ENCODE measurements at places on chromosomes 16 and 17.

DNA sequence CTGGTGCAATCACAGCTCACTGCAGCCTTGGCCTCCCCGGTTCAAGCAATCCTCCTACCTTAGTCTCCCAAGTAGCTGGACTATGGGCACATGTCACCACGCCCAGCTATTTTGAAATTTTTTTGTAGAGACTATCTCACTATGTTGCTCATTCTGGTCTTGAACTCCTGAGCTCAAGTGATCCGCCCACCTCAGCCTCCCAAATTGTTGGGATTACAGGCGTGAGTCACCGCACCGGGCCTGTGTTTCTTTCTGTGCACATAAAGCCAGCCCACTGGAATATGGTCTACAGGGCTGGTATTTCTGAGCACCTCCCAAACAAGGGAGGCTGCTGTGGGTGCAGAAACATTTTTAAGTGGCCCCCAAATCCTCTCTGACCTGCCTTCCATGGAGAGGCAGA, 8.4 kb downstream of the TMEM95 start:
- DNase-seq: no peak

- DNase-seq: no peak
Observed at GRCh38 chr17:29867643-29868181, 62.3 kb downstream of the SSH2 start.

GRCh38 chr17:73797594-73798110, 153.4 kb upstream of the SDK2 start:
- no peak for DNase-seq

GRCh38 chr17:73595479-73595878, 48.8 kb downstream of the SDK2 start:
- DNase-seq: no peak

- no peak for DNase-seq
Observed at GRCh38 chr17:56481659-56482058, 111.8 kb upstream of the NOG start.

DNA sequence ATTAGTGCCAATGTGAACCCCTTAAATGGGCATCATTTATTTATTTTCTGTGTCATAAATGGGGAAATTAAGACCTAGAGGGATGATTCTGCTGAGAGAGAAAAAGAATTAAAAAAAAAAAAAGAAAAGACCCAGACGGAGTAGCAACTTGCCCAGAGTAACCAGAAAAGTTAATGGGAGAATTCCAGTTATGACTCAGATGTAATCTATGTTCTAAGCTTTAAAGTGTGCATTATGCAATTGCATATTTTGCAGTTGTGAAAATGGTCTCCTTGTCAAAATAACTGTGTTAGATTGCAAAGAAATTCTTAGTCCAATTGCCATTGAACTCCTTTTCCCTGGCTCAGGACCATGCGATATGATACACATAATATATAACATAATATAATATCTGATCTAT, 38.6 kb upstream of the TBX2 start:
- no peak for DNase-seq

DNA sequence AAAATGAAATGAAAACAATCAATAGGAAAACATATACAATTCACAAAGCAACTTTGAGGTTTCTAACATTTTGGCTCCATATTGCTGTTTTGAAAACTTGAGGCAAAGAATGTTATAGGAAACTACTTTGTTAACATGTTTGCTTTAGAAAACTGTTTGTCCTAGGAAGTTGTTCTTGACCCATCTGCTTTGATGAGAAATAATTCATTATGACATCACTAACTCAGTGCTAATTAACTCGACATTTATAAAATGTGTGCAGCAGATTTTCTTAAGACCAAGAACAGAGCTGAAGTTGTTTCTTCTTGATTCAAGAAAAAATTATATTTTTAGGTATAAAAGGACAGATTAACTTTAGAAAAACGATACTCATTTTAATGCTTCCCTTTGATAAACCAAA, 94.7 kb downstream of the SOX9 start:
- DNase-seq: no peak

- DNase-seq: no peak
Observed at GRCh38 chr16:64206862-64207261, 915.0 kb downstream of the CDH11 start.

GRCh38 chr16:3971261-3971660, 90.7 kb upstream of the CREBBP start:
- DNase-seq: no peak

DNA sequence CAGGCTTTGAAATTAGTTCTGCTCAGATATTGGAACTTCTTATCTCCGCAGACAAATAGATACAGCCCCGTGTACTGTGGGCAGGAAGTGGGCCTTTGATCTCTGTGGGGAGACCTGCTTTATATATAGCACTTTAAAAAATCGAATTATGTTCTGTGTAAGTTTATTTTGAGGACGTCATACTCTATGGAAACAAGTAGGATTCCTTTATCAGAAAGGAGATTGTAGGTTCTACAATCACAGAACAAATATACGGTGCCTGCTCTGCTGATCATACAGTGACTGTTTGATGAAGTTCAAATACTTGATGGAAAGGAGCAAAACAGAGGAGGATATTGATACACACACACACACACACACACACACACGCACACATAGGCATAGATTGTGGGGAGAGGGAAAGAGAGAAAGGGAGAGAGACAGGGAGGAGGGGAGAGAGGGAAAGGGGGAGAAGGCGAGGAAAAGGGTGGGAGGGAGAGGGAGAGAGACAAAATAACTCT, 14.7 kb upstream of the TMEM220 start:
- peak; percentile 6 for DNase-seq

DNA sequence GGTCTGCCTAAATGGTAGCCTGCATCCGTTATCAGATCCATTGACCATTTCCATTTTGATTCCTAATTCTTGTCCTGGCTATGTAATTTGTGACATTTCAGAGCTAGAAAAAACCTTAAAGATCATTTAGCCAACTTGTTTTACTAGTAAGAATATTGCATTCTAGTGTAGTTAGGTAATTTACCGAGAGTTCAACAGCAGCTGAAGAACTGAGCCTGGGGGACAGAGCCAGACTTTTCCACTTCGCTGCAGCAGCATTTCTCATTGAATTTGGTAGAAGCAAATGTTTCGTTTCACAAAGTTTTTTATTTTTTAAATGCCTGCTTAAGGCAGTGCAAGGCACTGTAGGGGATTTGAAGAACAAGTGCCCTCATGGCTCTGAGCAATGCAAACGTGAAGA, 59.2 kb upstream of the MARCHF10 start:
- no peak for DNase-seq

DNA sequence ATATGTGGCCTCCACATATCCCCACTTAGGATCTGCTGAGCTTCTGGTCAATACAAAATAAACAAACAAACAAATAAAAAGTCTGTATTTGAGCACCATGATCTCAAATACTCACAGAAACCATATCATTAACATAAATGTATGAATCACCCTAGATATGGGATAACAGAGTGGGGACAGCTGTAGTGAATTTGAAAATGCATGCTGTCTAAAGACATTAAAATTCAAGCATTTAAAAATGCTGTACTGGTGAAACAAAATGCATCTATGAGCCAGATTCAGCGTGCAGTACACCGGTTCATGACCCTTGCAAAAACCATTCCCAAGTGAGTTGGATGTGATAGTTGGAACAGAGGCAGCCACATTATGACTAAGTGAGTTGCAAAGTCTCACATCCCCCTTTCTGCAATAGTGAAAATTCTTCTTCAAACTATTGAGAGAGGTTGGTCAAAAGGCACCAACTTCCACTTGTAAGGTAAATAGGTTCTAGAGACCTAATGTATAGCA, 12.3 kb downstream of the GRIN2A start:
- DNase-seq: no peak

GRCh38 chr16:9469512-9469911, 378.1 kb downstream of the HAPSTR1 start:
- no peak for DNase-seq

DNA sequence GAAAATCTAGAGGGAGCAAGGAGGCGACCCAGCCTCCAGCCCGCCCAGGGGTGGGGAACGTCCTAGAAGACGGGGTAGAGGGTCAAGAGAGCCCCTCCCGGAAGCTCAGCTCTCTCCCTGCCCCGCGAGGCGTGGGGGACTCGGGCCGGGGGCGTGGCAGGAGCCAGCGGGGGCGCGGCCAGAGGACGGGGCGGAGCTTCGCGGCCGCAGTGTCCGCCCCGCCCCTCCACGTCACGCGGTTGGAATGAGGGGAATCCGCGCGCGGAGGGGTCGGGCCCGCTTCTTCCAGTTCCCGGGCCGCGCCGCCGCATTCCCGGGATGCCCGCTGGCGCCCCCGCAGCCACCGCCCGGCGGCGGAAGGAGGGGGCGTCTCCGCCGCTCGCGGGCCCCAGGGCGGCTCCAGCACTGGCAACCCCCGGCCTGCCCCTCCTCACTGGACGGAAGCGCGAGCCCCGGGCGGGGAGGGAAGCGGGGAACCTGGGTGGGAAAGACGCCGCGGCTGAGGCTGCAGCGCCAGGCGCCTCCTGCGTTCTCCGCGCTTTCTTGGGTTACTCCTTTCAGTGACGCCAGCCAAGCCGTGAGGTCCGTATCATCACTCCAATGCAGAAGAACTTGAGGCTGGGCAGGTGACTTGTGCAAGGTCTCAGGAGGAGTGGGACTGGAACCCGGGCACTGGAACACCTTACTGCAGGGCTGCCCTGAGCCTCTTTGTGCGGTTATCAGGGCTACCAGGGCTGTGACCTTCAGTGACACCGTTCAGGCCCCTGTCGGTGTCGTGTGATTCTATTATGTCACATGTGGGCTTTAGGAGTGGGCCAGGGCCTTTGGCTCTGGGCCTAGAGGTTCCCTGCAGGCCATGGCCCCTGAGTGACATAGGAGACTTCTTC, 4.3 kb downstream of the MYO1C start:
- DNase-seq: peak; percentile 58

DNA sequence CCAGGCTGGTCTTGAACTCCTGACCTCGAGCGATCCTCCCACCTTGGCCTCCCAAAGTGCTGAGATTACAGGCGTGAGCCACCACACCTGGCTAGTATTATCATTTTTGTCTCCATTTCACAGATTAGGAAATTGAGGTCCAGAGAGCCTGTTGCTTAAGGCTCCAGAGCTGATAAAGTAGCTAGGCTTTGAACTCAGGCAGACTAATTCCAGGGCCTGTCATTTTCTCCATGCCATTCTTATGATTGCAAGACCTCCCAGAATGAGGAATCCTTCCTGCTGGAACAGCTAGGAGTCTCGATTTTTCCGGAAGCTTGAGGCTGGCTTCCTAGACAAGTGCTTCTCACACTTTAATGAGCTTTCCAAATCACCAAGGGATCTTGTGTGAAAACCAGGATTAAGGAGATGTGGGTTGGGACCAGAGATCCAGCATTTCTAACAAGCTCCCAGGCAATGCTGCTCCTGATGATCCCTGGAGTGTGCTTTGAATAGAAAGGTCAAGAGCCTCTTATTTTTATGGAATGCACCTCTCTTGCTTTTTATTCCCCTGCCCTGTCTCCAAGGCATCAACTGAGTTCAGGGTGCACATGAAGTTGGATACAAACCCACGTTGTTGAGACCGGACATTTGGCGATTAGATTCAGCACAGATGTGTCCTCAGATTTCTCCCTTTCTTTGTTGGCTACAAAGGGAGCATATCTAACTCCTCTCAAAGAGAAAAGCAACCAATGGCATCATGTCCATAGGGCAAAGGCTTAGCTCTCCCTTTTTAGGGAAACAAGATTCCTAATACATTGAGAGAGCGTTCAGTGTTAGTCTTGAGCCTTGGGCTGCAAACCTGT, 40.3 kb upstream of the FAM20A start:
- DNase-seq: no peak

DNA sequence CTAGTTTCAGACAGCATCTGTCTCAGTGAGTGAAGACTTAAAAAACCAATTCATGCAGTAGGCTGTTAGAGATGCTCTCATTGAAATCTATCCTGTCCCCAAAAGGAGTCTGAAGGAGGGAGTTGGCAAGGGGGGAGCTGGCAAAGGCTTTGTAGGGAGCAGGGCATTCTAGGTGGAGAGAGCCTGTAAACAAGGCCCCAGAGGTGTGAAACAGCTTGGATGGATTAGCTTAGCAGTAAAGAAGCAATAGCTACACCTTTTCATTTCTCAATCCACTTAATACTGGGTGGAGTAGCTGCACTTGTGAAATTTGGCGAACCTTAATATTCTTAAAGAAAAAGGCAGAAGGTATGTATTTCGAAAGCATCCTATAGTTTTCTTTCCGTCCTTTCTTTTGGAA, 61.8 kb downstream of the KSR1 start:
- DNase-seq: no peak

DNA sequence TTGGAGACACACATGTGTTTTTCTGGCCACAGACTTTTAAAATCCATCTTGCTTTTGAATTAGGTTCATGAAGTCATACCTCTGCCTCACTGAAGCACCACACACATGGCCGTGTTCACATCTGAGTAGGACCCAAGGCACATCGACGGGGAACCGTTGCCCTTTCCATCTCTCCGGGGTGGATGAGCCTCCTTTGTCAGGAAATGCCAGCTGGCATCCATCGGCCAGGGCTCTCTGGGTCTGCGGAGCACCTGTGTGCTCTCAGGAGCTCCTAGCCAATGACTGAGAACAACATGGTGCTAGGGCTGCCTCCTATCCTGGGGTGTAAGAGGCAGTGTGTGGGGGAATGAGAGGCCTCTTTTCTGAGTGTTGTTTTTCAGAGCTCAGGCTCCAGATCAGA, 24.5 kb upstream of the NKD1 start:
- no peak for DNase-seq

DNA sequence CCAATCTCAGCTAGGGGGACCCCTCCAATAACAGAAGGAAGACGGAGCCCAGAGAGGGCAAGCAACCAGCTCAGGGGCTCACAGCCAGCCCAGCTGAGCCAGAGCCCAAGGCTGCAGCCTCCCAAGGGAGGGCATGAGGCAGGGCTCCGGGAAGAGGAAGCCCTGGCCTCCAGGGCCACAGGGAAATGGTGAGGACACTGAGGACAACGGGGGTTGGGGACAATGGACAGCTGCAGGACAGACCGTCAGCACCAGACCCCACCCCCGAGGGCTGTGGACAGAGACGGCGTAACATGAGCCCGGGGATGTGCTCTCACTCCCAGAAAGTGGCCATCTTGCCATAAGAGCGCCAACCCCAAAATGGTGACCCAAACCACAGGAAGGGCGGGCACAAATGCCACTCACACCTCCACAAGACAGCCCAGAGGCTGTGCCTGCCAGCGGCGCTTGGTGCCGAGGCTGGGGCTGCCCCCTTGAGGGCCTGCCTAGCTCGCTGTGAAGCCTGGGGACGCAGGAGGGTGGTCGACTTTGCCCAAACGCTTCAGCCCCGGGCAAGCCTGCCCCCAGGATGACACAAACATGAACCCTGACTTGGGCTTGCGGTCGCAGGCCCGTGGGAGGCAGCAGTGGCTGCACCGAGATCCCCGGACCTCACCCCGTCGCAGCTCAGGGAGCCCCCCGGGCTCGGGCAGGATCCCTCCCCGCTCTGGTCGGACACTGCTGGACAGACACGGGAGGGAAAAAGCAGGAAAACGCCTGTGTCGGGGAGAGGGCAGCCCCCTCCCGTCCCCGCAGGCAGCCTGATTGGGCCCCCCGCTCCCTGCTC, 10.5 kb downstream of the PIMREG start:
- DNase-seq: peak; percentile 9

GRCh38 chr17:78694805-78695531, 87.1 kb downstream of the CYTH1 start:
- no peak for DNase-seq
